ENCODE measurements at places on chromosomes 3 and 15.

DNA sequence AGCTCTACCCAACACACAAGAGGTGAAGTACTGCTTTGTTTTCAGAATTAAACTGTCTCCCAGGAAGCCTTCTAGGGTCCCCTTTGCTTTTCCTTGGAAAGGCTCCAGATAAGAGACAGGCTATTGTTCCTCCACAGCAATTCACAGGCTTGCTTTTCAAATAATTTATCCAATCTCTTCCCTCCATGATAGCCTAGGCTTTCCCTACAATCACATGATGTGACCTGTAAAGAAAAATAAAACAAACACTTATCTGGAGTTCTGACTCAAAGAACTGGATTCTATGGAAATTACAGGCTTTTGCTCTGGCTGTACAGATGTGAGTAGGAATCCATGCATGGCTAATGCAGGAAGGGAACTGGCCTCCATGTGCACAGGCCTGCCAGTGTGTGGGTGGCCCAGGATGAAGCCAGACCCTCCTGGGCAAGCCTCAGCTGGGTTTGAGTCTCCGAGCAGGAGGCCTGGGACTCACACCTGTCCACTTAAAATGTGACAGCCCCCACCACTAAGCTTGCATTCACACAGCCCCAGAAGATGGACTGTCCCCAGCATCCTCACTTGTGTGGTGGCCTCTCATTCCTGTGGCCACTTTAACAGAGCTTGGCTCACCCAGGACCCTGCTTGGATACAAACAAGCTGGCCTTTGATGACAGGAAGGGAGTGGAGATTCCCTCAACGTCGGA is 75.8 kb upstream of the LEKR1 start:
- DNase-seq, result no peak

GRCh38 chr3:124829819-124830554 is 57.2 kb downstream of the ITGB5 start:
- no peak for DNase-seq

- DNase-seq, result no peak
Measured at GRCh38 chr15:93900476-93901400, 330.6 kb upstream of the MCTP2 start.

DNA sequence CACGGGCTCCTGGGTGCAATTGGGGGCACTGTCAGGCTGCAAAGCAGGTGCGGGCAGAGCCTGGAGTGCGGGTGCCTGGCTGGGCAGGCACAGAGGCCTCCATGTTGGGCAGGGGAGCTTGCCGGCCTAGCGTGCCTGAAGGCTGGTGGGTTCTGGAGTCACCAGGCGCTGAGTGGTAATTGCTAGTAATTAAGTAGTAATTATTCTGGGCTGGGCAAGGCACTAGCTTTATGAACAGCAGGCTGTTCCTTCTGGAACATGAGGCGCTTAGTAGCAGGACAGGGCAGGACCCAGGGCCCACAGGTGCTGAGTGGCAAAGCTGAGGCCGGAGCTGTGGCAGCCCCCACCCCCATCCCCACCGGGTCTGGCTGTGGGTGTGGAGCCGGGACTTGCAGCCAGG is 25.3 kb downstream of the PLXNA1 start:
- no peak for DNase-seq

DNA sequence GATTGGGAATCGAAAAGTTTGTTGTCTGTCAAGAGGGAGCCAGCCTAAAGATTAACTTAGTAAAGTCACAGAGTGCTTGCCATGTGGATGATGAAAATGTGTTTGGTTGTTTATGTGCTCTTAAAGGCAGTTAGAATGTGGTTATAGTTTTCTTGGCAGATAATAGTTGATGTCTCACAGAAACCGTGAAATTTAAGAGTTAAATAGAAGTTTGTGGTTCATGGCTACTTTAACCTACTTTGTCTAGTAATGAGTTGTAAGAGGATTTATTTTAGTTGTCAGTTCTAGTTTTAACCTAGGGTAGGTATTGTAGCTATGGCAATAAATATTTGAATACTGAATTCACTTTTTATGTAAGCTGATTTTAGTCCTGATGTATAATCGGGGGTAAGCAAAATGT is 36.4 kb upstream of the EIF3J start:
- DNase-seq, result no peak

GRCh38 chr15:68618908-68619698 is 40.3 kb downstream of the CORO2B start:
- DNase-seq, result no peak

DNA sequence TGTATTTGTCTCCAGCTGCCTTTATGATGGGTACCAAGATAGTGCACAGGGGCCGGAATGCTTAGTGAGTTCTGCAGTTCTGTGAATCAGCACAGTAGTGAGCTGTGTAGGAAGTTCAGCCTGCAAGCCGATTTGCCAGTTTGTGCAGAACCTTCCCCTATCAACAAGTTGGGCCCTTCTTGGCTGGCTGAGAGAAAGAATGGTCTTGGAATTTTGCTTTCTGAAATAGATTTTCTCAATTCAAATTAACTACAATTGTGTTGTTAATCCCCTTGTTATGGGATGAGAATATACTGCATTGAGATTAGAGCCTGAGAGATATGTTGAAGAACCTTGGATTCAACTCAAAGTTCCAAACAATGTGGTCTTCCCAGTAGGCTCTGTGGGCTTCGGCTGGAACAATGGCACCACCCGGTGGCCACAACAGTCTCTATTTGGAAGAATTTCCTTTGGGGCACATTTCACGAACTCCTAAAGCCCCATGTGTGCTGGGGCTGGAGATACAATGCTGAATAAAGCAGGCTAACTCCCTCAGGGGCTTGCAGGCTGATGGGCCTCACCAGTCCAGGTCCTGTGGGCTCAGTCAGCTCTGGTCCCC is 59.1 kb downstream of the TRIM42 start:
- no peak for DNase-seq

- DNase-seq, result no peak
Measured at GRCh38 chr3:191314109-191314728, 15.0 kb upstream of the CCDC50 start.

- no peak for DNase-seq
Measured at GRCh38 chr3:152376351-152377183, 107.8 kb downstream of the MBNL1 start.

DNA sequence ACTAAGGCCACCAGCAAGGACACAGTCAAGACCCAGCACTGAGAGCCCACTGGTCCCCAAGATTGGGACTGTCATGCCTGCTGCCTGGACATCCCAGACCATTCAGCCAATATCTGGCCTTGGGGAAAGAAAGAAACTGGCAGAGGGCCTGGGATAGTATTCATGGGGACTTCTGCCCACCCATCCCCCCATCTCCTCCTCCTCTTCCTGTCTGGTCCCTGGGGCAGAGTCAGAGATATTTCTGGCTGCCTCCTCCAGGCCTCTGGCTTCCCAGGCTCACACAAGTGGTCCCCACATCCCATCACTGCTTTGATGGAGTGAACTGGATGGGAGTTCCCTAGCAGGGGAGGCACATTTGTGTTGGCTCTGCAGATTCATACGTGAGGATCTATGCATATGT is 4.2 kb upstream of the RASL12 start:
- DNase-seq, result no peak

DNA sequence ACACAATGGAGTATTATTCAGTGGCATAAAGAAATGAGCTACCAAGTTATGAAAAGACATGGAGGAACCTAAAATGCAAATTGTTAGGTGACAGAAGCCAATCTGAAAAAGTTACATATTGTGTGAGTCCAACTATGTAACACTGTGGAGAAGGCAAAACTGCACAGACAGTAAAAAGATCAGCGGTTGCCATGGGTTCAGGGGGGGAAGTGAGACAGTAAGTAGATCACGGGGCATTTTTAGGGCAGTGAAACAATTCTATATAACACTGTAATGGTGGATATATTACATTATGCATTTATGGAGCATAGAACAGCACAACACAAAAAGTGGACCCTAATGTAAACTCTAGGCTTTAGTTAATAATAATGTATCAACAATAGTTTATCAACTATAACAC is 17.6 kb downstream of the CBLB start:
- no peak for DNase-seq

GRCh38 chr3:141442446-141442845 is 44.4 kb upstream of the RASA2 start:
- no peak for DNase-seq

GRCh38 chr3:140829796-140830195 is 111.8 kb upstream of the SLC25A36 start:
- no peak for DNase-seq

- no peak for DNase-seq
Measured at GRCh38 chr3:173191611-173192010, 50.6 kb upstream of the SPATA16 start.

DNA sequence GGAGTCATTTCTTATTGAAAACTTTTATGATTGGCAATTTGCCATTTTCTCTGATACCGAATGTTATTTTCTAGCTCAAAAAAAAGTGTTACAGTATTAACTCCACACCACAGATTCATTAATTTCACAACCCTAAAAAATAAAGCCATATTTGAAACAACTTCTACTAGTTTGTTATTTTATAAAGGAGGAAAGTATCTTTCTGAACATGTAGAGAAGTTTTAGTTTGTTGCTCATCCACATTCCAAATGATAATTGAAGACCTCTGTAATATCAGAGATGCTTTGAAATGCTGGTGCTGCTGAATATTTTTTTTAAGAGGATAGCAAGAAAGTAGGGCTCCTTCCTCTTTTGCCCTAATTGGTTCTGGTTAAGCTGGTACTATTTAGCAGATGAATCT is 1.9 kb downstream of the VGLL3 start:
- no peak for DNase-seq

GRCh38 chr15:33145447-33145846 is 49.1 kb downstream of the FMN1 start:
- DNase-seq, result no peak

DNA sequence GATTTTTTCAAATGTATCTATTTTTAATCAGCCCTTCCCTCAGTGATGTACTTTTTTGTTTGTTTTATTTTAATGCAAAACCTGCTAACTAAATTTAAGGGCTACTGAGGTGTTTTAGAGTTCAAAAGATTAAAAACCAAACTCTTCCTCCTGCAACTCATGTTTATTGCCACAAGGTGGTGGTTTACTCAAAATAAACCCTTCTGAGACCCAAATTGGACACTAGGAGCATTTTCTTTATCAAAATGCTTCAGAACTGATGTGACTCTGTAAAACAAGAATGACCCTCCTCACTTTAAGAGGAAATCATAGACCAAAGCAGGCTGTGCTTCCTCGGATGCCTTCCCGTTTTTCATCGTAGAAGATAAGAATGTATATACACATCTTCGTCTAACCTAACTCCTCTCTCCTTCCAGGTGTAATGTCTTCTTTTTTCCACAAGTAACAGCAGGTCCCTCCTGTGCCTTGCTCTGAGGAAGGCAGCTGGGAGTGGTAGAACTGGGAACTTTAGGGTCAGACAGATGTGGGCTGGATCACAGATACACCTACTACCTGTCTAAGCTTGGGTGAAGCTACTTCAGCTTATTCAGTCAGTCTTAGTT is 2.9 kb upstream of the NME9 start:
- DNase-seq, result no peak

DNA sequence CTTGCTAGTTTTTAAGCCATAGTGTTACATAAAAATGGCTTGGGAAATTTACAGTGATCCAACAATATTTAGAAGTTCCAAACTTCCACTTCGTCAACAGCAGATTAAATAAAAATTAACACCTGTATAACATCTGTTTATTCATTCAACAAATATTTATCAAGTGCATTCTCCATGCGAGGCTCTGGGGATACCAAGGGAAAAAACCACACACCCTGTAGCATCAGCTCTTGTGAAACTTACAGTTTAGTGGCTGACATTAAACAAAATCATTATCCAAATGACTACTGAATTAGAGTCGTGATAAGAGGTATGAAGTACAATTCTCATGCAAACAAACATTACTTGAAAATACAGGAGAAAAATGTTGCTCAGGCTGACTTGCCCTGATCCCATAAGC is 122.9 kb downstream of the DLG1 start:
- DNase-seq, result no peak

- DNase-seq, result peak; percentile 48
Measured at GRCh38 chr15:78308422-78309032, 9.1 kb upstream of the SKIC8 start.

DNA sequence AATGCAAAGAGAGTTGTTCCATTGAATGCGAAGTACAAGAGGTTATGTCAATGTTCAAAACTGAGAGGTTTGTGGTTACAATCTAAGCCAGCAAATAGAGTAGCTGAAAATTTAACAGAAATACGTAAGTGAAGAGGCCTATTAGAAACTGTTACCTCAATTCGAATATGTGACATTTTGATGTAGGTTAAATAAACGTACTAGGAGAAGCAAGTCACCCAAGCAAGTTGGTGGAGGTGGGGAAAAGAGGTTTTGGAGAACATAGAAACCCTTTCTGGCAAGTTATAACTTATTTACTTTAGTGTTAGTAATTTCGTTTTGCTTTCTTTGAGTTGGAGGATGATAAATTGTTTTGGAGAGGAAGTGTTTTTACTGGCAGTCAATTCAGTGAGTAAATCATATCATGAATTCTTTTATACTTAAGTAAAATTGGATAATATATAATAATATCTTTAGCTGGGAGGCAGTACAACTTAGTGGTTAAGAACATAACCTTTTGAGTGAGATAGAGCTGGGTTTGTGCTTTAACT is 91.2 kb upstream of the NAALADL2 start:
- DNase-seq, result no peak

DNA sequence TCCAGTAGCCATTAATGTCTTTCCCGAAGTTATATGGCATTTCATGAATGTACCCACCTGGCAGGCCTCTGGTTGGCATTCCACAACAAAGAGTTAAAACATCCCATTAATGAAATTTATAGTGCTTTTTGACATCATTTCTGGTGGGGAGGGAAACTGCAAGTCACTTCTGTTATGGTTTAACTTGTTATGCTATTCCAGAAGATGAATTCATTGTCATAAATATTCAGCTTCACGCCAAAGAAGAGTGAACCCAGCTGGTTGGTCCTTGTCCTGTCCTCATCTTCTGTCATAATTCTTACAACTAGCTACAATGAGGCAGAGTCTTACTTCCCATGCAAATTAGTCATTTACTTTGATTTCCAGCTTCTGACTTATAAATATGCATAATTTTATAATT is 471.5 kb downstream of the FGF12 start:
- DNase-seq, result no peak

DNA sequence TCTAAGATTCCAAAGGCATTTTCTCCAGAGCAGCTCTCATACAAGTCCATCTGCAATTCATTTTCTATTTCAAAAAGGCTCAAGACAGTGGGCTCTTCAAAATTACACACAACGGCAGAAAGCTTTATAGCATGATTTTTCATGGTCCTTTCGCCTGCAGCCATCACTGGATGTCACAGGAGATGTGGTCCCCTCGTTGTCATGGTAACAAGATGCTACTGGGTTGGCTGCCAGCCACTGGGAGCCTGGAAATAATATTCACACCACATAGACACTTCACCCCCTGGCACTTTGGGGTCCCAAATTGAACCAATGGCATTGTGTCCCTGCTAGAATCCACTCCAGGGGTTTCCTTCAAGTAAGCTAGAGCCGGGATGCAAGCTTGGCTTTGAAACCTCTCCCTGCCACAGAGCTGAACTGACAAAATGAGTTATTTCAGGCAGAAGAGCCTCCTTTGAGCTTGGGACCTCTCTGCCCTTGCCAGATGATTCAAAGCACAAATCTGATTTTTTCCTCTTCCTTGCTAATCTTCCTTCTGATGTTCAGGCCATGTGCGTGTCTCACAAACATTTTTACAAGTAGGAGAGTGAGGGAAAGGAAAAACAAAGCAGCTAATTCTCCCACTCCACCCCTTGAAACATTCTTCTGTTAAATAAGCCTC is 512.6 kb upstream of the ADAMTS9 start:
- no peak for DNase-seq

GRCh38 chr3:19931767-19932188 is 2.2 kb downstream of the EFHB start:
- no peak for DNase-seq
